ENCODE measurements at places on chromosomes 5 and 9.

DNA sequence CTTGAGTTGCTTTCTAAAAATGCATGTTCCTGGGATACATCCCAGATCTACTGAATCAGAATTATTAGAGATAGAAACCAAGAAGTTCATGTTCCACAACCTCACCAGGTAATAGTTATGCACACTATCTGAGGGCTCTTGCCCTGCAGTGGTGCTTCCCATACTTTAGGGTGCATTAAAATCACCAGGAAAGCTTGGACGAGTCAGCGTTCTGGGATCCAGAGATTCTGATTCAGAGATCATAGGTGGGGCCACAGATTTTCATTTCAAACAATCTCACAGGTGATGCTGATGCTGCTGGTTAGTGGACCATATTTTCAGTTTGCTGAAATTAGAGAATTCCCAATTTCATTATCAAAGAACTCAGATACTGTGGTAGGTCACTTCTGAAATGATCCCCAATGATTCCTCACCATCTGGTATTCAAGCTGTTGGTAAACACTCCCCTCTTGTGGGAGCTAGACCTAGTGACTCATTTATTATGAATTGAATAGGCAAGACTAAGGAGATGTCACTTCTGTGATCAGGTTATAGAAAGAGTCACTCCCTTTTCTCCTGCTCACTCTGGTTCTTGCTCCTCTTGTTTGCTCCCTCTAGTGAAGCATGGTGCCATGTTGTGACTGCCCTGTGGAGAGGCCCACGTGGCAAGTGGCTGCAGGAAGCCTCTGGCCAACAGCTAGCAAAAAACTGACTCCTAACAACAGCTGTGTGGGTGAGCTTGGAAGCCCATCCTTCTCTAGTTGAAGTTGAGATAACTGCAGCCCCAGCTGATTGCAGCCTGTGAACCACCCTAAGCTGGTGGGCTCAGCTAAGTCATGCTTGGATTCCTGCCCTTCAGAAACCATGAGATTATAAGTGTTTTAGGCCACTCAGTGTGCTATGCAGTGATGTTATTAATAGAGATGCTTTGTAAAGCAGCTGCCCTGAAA lies 59.8 kb downstream of the SH3TC2 start:
- no peak for DNase-seq

DNA sequence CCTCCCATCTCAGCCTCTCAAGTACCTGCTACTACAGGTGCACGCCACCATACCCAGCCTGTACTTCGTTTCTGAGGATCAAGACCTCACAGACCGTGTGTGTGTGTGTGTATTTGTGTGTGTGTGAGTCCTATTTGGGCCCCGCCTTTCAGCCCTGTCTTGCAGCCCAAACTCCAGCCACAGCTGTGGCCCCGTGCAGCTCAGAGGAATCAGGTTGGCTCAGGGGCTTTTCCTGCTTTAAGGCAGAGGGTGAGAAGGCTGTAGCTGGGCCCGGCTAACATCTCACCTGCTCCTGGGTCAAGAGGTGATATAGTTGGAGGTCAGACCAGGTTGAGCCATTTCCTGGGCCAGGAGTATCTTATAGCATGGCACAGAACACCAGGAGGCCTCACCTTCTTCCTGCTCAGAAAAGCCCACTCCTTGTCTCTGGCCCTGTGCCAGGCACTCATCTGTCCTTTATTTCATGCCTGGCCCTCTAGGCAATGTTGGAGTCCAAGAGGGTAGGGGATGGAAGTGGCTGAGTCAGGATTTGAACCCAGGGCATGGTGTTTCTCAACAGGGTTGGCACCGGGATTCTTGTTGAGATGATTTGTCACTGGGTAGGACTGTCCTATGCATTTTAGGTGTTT lies 1.6 kb upstream of the PHYKPL start:
- DNase-seq = no peak

DNA sequence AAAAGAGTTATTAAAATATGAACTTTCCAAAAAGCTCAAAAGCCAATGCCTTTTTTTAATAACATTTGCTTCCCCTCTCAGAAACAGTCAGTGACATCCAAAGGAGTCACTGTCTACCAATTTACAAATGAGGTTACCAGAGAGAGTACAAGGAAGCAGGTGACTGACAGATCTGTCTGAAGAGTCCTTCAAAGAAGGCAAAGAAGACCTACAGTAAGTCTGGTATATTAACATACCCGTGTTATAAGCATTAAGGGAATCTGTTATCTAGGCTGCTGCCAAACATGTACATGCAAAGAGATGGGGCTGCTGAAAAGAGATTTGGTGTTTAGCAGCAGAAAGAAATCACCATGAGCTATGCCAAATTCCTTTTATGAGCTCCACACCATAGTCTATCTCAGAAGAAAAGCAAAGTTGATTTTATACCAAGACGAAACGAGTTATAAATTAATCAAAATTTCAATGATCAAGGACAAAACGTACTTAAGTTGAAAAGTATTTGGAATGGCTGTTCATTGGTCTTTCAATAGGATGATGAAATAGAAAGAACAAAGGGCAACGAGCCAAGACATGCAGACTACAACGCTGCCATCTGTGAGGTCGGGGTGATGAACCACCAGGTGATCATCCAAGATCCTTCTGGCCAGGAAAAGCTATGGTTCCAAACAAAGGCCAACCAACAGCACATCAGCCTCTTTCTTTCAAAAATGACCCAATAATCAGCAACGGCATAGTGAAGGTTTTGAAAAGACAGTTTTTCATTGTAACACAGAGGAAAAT lies 8.1 kb downstream of the PRELID2 start:
- no peak for DNase-seq

DNA sequence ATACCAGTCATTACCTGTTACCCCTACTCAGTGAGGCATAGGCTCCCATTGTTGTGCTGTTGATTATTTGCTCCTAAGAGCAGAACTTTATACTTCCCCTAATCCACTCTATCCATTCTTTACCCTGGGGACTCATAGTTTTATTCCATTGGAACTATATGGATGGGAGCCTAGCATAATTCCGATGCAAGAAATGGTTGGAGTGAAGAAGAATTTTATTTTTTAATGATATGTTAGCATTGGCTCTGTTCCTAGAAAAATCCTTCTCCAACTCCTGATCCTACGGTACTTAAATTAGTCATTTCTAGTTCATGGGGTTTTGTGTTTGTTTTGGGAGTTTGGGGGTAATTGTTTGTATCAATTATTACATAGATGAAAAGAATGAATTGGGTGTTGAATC lies 191.5 kb downstream of the GOLPH3 start:
- DNase-seq = no peak

- no peak for DNase-seq
These were observed 1199.8 kb downstream of the DTWD2 start for GRCh38 chr5:117788596-117788995.

GRCh38 chr5:138755084-138755748 lies 2.0 kb downstream of the CTNNA1 start:
- DNase-seq = peak; percentile 31

DNA sequence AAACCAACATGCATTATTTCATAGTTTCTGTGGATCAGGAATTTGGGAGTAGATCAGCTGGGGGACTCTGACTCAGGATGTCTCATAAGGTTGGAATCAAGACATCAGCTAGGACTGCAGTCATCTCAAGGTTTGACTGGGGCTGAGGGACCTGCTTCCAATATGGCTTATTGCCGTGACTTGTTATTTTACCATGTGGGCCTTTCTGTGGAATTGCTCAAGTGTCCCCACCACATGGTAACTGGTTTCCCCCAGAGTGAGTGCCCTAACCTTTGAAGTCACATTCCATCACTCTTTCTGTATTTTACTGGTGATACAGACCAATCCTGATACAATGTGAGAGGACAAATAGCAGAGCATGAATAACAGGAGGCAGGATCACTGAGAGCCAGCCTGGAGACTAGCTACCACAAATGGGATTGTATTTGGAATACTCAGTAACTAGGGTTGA lies 70.2 kb upstream of the ELL2 start:
- DNase-seq = no peak

GRCh38 chr5:127863610-127864395 lies 160.6 kb downstream of the CCDC192 start:
- DNase-seq = no peak

DNA sequence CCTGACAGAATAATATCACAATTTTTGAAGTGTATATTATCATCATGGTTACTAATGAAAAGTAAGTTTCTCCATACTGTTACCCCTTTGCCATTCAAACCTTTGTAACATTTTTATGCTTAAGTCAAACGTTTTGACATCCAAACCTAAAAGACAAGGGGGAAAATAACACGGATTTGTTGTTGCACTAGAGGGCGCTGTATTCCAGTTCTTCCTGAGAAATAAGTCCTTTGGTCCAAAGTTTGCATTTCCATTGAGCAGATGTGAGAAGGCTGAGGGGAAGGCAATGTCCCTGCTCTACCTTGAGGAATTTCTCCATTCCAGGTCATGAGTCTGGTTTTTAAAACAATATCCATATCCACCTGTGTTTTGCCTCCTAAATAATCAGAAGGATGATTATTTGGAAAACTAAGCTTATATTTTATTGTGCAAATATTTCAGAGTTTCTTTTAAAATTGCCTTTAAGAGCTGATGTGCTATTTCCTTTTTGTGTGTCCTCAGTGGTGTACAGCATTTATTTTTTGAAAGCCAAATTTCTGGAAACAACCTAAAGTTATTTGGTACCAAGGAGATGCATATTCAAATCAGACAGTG lies 9.7 kb downstream of the LECT2 start:
- peak; percentile 47 for DNase-seq

- DNase-seq = no peak
These were observed 97.3 kb upstream of the EQTN start for GRCh38 chr9:27394154-27394825.

DNA sequence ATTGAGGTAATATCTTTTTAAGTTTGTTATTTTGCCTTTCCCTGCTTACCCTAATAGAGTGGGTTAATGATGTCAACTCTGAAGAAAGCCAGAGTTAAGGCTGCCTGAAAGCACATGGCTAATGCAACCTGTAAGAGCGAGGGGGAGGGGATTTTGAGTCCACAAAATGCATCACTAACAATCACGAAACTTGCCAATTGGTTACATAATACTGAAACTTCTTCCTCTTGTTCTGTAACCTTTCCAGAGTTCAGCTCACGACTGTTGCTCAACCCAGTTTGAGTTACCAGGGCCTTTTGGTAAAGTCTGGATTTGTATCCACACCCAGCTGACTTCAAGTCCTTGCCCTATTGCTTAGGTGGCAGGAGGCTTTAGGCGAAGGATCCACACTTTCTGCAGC lies 308.8 kb downstream of the EFNA5 start:
- no peak for DNase-seq

- no peak for DNase-seq
These were observed 13.9 kb downstream of the PTAR1 start for GRCh38 chr9:69745716-69746437.

DNA sequence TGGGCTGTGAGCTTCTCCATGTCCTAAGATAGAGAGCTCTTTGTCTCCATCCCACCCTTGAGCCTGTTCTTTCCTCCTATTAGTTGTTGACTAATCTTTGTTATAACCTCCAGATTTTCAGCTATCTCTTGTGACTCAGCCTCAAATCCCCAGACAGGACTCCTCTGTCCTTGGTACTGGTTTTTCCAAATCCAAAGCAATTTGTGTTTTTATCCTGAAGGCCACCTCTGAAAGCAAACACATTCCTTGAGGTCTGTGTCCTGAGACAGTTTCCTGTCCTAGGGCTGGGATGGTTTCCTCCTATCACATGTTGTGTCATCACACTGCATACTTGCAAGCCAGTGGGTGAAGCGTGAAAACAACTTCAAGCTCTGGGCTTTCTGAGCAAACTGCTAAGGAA lies 8.5 kb downstream of the TNC start:
- no peak for DNase-seq

GRCh38 chr9:77826621-77827020 lies 178.5 kb upstream of the GNA14 start:
- DNase-seq = no peak

- DNase-seq = no peak
These were observed 27.3 kb upstream of the HSPA9 start for GRCh38 chr5:138602371-138603000.

DNA sequence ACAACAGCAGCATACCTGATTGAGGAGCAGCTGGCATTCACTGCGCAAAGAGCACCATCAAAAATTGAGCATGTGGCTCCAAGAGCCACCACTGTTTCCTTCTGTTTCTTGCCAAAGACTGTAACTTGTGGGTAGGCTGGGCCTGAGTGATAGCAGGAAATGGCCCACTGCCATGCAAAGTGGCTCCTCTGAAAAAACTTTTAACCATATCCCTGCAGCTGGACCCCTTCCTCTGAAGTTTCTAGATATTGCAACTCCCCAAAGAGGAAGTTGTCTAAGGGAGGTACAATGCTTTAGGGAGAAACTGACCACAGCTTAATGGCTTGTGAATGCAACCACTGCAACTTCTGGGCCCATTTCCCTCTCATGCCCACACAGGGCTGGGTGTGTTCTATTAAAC lies 355.4 kb upstream of the PDE4D start:
- DNase-seq = no peak

DNA sequence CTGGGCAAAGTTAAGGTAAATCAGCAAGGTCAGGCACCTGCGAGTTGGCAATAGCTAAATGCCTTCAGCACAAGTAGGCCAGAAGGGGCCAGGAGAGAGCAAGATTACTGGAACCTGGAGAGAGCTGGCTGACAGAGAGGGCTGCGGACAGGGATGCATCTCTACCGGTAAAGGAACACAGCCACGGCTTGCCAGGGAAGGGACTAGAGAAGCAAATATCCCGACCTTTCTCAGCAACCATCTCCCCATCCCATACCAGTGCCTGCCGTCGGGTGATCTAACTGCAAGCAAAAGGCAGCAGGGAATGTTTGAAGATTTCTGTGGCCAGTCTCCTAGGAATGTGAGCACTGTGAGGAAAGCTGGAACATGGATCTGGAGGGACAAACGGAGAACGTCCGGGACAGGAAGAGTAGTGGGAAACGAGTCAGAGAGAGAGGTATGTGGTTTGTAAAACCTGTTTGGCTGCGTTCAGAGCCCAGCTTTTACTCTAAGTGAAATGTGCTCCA lies 15.9 kb upstream of the ABLIM3 start:
- DNase-seq = no peak

DNA sequence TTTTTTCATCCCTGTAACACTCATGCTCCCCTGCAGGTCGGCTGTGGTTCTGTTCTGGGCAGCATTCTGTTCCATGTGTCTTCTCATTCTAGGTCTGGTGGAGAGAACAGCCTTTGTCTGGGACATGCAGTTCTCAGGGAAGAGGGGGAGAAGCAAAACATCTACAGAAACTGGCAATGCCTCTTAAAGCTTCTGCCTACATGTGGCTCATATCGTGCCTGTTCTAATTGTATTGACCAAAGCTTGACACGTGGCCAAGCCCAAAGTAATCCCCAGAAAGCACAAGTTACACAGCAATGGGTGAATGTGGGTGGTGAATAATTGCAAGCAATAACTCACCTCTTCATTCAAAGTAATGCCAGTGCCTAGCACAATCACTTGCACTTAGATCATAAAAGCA lies 218.2 kb upstream of the IL12B start:
- no peak for DNase-seq

GRCh38 chr5:123035918-123036390 lies 571 bp downstream of the PPIC start:
- no peak for DNase-seq

DNA sequence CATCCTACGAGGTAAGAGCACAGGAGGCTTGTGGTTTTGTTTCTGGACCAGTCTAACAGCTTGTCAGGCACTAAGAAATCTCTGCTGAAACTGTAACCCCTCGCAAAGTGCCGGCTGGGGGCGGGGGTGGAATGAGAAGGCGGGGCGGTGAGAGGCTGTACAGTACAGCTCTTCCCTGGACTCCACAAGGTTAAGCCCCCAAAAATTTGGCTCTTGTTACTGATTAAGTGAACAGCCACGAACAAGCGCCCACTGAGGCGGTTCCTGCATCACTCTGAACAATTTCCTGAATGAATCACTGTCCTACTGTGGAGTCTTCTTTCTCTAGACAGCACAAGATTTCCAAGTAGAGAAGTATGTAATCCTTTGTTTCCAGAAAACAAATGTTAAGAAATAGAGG lies 6.8 kb downstream of the FBP2 start:
- DNase-seq = no peak
